ENCODE measurements at places on chromosomes 11 and 22.
A peak's percentile ranks its signal among the peaks of the same experiment; 100 is the strongest.

DNA sequence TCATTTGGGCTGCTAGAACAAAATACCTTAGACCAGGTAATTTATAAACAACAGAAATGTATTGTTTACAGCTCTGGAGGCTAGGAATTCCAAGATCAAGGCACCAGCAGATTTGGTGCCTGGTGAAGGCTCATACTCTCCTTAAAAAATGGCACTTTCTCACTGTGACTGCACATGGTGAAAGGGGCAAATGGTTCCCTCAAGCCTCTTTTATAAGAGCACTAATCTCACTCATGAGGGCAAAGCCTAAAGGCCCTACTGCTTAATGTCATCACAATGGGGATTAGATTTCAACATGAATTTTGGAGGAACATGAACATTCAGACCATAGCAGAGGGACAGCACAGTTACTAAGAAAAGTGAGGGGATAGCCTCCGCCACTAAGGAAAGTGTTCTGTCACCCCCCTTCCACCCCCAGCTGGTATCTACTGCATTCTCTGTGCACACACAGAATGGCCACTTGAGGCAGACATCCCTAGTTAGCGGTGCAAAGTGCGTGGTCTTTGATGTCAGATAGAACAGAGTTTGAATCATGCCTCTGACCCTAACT is 47.2 kb upstream of the CEP295 start:
- DNase-seq = no peak

GRCh38 chr22:19971276-19972124 is 29.9 kb upstream of the TXNRD2 start:
- DNase-seq = no peak

DNA sequence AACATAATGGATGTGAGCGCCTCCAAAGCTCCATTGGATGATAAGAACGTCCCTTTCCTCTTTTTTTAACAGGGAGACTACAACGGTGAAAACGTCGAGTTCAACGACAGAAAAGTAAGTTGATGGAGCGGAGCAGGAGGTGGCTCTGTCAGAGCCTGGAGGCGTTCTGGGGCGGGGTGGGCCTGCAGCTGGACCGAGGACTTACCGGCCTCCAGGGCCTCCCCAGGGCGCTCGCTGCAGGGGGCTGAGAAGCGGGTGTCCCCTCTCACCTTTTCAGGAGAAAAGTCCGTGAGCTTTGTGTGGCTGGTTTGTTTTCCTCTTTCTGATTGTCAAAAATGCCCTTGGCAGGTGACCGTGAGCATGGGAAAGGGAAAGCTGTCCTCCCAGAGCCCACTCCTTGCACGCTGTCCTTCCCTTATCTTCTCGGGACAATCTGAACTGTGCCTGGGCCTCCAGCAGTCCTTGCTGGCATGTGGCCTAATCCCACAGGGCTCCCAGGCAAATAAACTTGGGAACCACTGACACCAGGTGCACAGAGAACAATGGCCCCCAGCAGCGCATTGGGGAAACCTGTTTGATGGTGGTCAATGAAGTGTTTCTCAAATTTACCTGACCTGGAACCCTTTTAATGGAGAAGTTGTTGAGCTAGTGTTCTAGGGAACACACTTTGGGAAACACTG is 38.4 kb downstream of the ANO1 start:
- DNase-seq = no peak

DNA sequence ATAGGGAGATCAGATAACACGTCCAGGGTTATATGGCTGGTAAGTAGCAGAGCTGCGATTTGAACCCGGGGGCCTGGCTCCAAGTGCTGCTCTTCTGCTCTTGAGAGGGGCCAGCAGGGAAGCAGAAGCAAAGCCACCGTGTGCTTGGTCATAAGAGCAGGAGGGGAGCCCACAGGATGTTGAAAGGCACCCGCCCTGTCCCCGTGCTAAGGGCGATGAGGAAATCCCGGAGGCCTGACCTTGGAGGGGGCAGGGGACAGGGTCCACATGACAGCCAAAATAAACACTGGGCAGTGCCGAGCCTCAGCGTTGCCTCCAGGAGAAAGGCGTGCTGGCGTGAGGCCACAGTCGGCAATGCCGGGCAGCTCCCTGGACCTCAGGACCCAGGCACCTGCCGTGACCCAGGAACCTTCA is 28.8 kb downstream of the TOM1 start:
- no peak for DNase-seq

DNA sequence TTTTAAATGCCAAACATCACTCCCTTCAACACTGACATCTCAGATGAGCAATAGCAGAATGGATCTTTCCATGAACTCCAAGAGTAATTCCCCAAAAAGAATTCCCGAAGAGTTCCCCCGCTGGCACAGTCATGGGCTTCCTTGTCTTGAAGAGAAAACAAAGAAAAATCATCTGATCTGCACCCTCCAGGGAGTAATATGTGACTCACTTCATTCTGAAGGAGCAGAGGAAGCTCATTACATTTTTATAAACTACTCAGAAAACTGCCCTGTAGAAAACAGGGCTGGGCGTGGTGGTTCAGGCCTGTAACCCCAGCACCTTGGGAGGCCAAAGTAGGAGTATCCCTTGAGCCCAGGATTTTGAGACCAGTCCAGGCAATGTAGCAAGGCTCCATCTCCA is 35.7 kb downstream of the CELSR1 start:
- DNase-seq = peak; percentile 65

All from amniotic stem cell (primary cell).